ENCODE measurements at places on chromosomes 2 and 18.

GRCh38 chr2:120132190-120132589, 91.0 kb downstream of the TMEM185B start:
- no peak for DNase-seq

DNA sequence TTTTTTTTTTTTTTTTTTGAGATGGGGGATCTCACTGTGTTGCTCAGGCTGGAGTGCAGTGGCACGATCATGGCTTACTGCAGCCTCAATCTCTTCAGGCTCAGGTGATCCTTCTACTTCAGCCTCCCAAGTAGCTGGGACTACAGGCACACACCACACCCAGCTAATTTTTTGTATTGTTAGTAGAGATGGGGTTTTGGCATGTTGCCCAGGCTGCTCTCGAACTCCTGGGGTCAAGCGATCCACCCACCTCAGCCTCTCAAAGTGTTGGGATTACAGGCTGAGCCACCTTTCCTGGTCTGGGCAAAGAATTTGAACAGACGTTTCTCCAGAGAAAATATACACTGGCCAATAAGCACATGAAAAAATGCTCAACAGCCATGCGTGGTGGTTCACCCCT, 2.9 kb upstream of the SNRNP200 start:
- DNase-seq: peak; percentile 5

GRCh38 chr2:74002505-74003421, 18.1 kb downstream of the TET3 start:
- peak; percentile 85 for DNase-seq

DNA sequence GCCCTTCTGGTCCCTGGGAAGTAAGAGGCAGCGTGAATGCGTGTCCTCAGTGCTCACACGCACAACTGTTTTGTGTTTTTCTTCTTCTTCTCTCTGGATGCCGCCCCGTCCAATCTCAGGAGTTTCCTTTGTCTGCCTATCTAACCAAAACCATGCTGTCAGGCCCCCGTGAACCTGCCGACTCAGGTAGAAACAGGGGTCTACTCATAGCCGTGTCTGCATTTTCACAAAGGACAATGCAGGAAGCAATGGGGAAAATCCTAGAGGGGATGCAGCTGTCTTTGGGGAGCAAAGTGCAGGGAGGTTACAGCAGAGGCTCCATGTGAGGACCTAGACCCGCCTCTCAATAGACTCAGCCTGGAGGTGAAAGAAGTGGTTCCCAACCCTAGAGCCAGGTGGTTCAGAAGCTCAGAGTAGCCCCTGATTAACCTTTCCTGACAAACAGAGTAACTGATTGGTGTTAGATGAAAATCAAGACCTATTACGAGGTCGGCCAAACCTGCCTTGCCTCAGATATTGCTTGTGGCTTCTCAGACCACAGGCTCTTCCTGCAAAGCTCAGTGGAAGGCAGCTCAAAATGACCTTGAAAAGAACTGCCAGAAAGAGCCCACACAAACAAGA, 49.3 kb downstream of the CD226 start:
- no peak for DNase-seq

DNA sequence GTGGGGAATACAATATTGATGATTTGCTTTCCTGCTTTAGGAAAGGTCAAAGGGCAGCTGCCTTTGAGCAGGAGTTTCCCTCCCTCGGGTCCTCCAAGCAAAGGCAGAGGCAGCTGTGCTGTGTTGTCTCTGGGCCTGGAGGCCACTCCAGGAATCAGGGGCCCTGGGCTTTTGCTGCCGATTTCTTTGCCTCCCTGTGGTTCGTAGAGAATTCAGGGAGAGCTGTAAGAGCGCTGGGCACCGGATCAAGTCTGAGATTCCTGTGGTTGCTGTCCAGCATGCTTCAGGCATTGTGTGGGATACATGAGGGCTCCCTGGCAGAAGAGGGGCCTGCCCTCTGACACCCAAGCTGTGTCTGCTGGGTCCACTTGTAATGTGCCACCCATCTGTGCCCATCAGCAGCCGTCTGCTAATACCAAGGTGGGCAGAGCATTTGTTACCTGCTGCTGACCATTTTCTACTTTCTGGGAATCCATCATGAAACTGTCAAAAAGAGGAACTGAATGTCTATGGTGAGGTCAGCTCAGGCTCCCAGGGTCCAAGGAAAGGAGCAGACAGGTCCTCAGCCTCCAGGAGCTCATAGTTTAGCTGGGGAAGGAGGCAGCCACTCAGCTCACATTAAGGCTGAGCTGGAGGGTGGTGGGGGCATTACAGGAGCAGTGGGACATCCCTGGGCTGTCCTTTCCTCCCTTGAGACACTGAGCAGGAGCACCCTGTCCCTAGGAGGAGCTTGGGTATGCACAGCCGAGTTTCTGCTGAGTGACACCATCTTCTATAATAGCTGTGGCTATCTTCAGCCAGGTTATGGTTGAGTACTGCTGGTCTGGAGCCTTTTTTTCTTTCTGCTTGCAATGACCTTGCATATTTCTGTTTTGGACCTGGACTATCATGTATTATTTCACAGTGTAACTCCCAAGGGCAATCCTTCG, 68.5 kb downstream of the CTIF start:
- no peak for DNase-seq

- DNase-seq: no peak
Observed at GRCh38 chr2:54207666-54208195, 48.3 kb downstream of the TSPYL6 start.

GRCh38 chr18:42893977-42894376, 221.5 kb downstream of the RIT2 start:
- DNase-seq: no peak
